Stimulated activated CD4-positive, alpha-beta T cell treated with anti-CD3 and anti-CD28 coated beads, Interleukin-12 subunit alpha, Interleukin-12 subunit beta, amount 100 ng/mL, for 48 hours (primary cell): ENCODE measurements at places on chromosomes 2 and 18.

DNA sequence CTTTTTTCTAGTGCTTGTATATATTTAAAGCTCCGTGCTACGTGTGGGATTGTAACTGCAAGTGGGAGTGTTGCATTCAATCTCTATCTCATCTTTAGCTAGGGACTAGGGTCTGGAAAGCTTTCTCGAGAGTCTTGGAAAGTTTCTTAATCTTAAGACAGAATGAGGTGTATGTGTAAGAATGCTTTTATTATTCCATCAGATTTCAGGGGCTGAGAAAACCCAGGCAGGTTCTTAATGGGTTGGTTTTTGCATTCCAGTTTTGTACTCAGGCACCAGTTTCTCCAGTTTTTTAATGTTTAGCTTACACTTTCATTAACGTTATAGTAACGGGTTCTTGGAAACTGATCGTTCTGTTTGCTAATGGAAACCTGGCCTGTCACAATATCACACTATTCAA is 20.3 kb downstream of the MRPL19 start:
- DNase-seq = no peak

DNA sequence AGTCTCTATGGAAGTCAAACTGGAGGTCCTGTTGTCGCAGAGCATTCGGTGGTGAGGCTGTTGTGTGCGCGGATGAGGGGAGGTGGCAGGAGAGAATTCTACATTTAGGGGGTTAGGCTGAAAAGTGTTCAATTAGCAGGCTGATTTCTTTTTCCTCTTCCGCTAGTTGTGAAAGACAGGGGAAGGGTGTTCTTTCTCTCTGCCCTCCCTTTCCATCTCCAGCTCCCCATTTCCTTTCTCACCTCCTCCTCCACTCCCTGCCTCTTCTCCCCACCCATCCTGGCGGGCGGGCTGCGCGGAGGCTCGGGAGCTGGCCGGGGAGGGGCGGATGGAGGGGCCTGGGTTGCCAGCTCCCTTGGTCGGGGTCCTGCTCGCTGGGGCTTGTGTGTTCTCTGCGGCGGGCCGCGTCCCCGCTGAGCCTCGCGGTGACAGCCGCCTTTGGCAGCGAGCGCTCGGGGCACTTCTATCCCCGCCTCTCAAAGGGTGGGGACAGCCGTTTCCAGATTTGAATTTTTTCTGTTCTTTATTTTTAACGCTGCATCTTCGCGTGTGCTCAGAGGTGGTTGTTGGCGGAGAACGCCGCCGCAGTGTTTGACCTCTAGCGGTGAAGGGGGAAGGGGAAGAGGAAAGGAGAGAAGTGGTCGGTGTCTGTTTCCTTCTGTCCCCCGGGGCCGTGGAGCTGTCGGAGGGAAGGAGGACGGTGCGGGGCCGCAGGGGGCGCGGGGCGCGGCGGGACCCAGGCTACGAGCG is 3.6 kb downstream of the SOX11 start:
- no peak for DNase-seq

GRCh38 chr18:74163019-74163660 is 14.8 kb downstream of the TIMM21 start:
- DNase-seq = no peak

- DNase-seq = no peak
Measured at GRCh38 chr2:36695746-36696415, 626 bp upstream of the VIT start.
